Osteocyte (in vitro differentiated cells): ENCODE measurements at places on chromosomes 2 and 18.
A peak's percentile ranks its signal among the peaks of the same experiment; 100 is the strongest.

GRCh38 chr2:99714349-99714748, 224.5 kb upstream of the REV1 start:
- no peak for DNase-seq

- peak; percentile 56 for DNase-seq
Measured at GRCh38 chr2:73893764-73894474, 1.1 kb downstream of the ACTG2 start.

DNA sequence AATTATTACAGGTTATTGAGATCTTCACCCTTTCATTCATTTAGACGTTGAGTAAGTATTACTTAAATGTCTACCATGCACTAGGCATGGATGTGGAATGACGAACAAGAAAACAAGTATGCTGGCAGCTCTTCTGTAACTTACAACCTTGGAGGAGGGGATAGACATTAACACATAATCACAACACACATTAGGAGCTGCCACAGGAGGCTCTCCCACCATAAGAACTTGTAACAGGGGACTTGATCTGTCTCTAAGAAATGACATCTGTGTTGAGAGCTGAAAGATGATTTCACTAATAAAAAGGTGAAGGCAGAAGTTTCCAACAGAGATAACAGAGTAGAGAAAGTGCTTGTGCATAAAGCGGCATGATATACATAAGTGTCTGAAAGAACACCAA, 384.7 kb upstream of the ZEB2 start:
- DNase-seq: no peak

DNA sequence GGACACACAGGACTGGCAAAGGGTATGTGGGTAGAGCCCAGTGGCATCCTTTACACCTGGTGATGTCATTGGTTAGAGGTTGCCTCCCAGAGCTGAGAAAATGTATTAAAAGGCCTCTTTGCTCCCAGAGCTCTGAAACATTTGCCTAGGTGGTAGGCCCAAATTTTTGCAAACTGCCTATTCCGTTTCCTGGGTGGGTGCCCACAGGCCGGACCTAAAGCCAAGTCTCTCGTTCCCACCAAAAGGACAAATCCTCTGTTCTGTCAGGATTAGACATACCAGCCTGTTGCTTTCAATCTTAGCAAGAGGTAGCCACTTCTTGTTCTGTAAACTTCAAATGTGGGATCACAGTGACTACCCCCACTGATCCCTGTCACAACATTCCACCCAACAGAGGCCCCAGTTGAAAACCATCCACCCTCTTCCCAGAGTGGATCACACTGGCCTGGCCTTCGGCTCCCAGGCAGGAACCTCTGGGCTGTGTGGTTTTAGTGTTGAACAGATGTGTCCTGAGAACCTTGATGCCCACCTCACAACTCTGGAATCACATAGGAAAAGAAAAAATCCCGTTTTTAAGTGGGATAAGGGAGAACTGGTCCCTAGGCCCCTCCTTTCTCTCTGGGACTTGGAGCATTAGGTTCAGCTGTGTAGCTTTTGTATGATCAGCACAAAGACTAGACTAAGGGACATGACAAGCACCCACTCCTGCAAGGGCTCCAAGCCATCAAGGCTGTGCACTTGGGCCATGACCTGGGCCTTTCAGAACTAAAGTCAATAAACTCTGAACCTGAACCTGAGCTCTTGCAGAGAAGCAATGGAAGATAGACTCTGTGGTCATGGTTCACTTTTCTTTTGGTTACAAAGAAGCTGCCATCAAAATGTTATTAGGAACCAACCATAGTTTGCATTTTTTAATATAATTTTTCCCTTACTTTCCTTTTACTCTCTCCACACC, 211.3 kb downstream of the CYP26B1 start:
- DNase-seq: no peak

GRCh38 chr2:190963088-190963487, 50.9 kb downstream of the STAT1 start:
- DNase-seq: no peak

DNA sequence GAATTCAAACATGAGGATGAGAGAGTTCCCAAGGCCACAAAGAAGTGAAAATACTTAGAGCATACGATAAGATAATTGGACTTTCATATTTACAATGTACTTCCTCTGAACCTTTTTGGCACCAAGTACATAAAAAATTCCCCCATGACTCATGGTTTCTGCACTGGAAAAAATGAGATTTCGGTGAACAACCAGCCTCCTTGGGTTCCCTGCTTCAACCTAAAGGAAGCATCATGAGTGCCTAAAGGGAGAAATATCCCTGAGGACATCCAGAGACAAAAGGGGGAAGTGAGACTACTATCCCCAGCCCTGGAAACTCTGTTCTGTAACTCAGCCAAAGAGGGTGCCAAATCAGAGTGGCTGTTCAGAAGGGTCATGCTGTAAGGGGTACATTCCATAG, 562.7 kb upstream of the SLC39A10 start:
- DNase-seq: no peak

DNA sequence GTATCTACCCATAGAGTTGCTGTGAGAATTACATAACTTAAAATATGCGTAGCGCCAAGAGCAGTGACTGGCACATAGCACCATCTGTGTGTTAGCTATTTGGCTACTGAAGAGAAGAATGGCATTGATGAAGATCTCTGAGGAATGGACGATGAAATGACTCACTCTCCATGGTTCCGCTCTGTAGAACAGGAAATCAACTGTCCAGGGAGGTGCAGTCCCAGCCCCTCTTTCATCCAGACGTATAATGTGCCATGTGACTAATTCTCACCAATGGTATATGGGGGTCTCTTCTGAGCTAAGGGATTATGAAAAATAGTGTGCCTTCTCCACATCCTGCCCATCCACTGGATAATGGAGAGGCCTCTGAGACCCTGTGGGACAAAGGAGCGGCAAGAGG, 254.8 kb downstream of the CYP26B1 start:
- peak; percentile 25 for DNase-seq
